ENCODE measurements at places on chromosomes 2 and 18.

GRCh38 chr2:15191789-15192188 is 369.3 kb downstream of the NBAS start:
- no peak for DNase-seq

- no peak for DNase-seq
These were observed 161.0 kb upstream of the ID2 start for GRCh38 chr2:8520791-8521344.

GRCh38 chr2:11343368-11343649 is 1.1 kb downstream of the ROCK2 start:
- DNase-seq: no peak

GRCh38 chr2:59322870-59323269 is 1081.7 kb upstream of the FANCL start:
- DNase-seq: no peak

DNA sequence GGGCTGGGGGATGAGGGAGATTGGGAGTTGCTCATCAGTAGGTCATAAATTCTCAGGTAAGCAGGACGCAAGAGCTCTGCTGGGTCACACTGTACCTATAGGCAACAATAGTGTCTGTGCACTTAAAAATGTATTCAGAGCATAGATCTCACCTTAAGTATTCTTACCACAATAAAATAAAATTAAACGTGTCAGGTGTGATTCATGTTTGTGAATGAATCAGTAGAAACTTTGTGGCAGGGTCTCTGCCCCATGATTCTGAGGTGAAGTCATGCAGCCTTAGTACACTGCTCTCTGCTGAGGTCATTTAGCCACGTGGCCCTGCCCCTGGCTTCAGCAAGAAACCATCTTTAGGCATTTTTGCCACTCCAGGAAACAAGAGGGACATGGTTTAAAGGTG is 253.8 kb downstream of the FBXO15 start:
- DNase-seq: no peak

- DNase-seq: no peak
These were observed 68.6 kb downstream of the GATA6 start for GRCh38 chr18:22238036-22238435.

- DNase-seq: no peak
These were observed 1727.9 kb upstream of the SLC39A10 start for GRCh38 chr2:193929131-193929530.

- no peak for DNase-seq
These were observed 16.1 kb upstream of the FARP2 start for GRCh38 chr2:241339839-241340630.

DNA sequence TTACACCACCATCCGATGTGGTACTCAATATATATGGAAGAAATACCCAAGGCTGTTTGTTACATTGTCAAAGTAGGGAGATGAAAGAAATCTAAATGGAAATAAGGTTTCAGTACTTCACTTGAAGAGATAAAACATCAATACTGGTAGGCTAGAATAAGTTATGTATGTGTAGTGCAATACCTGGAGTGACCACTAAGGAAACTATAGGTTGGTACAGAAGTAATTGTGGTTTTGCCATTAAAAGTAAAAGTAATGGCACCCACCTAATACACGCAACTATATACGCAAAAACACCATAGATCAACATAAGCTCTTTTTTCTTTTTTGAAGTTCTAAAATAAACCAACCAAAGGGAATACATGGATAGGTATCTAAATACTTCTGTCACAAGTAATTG is 143.2 kb upstream of the KYNU start:
- no peak for DNase-seq

DNA sequence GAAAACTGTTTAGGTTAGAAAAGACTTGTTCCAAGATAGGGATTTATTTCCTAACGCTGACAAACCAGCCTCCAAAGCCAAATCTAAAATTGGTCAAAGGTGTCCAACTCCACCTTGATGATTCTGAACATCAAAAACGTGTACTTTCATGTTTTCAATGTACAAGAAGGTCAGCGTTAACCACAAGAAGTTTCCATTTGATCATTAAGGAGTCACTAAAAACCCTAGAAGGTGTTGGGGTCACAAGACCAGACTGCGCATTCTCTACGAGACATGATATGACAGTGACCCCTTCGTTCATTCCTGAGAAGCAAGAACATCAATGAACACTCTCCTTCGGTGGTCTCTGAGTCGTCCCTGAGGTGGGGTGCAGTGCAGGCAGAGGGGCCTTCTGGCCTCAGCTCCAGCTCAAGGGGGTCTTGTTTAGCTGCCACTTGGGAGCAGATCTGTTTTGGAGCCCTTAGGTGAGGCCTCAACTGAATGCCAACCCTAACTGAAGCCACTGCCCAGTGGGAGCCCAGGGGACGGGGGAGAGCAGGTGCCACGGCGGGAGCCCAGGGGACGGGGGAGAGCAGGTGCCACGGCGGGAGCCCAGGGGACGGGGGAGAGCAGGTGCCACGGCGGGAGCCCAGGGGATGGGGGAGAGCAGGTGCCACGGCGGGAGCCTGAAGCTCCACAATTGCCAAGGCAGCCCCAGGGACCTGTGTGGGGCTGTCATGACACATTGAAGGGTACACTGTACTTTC is 55.2 kb downstream of the PARD6G start:
- no peak for DNase-seq
